ENCODE measurements at places on chromosomes 11 and 22.

DNA sequence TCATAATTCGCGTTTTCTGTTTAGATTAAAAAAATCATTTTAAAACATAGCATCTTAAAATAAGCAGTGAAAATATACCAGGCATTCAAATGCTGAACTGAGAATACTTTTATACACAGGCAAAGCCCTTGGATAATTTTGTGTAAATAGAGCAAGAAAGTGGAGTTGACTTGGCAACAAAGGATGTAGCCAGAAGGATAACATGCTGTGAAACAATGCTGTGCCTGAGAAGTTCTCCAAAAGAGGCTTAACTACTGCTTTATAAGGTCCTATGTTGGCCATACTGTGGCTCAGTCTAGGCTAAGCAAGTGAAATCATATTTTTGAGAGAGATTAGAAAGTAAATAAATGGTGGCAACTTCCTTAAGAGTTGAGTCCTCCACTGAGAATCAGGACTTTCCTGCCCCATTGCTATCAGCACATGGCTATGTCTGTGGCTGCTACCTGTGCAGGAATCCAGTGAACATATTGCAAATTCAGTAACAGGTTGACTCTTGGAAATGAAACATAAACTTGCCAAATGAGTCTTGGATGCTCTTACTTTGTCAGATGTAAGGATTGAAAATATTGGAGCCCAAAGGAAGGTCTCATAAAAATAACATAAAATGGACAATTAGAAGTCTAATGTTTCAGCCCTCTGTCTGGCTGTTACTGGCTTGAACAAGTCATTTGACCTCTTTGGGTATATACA, 448.9 kb downstream of the LRRC4C start:
- no peak for DNase-seq

- DNase-seq = no peak
Observed at GRCh38 chr11:27216270-27217149, 146.5 kb downstream of the CCDC34 start.

- DNase-seq = no peak
Observed at GRCh38 chr11:32659672-32660071, 76.0 kb downstream of the EIF3M start.

DNA sequence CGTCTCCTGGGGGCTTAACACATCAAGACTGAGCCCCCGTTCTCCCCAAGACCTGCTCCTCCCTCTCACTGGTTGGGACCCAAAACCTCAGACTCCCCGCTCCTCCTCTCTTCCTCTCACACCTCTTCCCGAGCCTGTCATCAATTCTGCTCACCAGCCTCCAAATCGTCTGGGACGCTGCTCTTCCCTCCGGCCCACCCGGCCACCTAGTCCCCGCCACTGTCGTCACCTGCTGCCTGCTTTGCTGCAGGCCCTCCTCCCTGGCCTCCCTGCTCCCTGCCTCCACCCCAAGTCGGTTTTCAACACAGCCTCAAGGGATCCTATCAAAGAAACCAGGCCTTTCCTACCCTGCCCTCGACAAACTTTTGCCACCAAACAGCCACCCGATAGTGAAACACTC, 3.1 kb downstream of the MFNG start:
- no peak for DNase-seq

DNA sequence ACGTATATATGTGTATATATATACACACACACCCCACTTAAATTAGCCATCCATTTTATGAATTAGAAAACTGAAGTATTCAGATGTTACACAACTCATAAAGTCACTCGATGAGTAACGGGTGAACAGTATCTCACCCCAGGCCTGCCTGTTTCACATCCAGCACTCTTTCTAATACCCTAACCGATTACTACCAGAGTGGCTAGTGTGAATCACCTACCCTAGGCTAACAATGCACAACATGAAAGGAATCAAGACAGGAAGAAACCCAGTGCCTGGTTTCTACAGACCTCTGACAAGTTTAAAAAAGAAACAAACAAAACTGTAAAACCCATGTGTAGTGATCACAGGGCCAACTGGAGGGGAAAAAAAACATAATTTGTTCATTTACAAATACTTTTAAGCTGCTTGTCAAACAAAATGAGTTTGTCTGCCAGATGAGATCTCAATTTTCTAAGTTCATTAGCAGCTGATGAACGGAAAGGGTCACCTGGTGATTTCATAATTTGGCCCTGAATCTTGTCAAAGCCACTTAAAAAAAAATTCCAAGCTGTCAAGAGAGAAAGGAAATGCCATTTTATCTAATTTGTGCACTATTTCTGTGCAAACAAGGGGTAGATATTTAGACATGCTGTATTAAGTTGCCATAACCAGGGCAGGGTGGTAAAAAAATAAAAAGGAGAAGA, 134.8 kb downstream of the LARGE1 start:
- DNase-seq = no peak

- DNase-seq = no peak
Observed at GRCh38 chr11:118373871-118374270, 14.5 kb downstream of the UBE4A start.

- peak; percentile 31 for DNase-seq
Observed at GRCh38 chr11:57251491-57252104, 14.5 kb upstream of the APLNR start.

DNA sequence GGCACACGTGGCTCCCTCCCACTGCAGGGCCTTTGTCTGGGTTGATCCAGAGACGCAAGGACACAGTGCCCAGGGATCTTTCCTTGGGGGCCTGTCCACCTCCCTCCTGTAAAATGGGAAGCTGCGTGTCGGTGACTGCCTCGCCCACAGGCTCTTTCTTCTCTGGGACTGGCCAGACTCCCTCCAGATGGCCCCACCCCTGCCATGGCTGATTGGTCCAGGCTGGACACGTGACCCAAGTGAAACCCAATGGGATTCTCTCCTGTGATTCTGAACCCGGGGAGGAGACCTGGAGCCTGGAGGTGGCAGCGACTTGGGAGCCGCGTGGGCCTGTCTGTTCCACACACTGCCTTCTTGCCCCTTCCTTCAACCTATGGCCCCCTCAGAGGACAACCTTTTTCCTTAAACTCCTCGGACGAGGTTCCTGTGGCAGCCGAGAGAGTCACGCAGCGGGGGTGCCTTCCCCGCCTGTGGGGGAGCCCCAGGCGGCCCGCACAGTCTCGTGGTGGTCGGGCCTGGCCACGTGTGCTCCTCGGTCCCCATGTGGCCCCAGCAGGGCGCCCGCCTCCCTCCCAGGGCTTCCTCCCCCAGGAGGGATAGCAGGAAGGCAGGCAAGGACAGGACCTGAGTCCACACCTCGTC, 12.4 kb upstream of the MPPED1 start:
- DNase-seq = no peak

- DNase-seq = no peak
Observed at GRCh38 chr11:119964136-119965025, 173.5 kb downstream of the TRIM29 start.

- DNase-seq = no peak
Observed at GRCh38 chr22:44704159-44705021, 2.4 kb downstream of the PRR5 start.

- no peak for DNase-seq
Observed at GRCh38 chr11:35040221-35040942, 98.6 kb upstream of the CD44 start.

GRCh38 chr11:783581-784015, 6.3 kb downstream of the CEND1 start:
- DNase-seq = peak; percentile 71

DNA sequence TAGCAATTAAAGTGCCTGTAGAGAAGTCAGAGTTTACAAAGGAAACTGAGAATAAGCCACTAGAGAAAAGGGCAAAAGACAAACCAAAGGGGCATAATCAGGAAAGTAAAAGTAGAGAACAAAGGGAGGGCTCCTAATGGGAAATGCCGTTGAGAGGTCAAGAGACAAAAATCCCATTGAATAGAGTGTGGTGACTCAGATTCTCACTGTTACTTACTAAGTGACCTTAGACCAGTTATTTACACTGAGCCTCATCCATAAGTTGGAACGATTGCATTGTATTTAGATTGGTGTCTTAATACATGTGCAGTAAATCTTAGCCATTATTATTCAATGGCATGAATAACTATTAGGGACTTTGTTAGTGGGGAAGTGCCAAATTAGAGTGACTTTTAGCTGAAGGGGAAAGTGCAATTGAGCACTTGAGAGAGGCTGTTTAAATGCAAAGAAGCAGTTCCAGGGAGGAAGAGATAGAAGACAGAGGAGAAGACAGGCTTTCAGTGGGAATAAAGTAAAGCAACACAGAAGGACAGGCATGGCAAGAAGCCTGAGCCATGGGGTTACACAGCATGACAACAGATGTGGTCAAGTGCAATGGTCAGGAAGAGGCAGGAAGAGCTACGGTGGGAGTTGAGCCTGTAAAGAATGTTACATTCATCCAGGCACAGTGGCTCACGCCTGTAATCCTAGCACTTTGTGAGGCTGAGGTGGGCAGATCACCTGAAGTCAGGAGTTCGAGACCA, 82.6 kb downstream of the UBASH3B start:
- DNase-seq = no peak

- no peak for DNase-seq
Observed at GRCh38 chr22:44764373-44764772, 12.0 kb downstream of the ARHGAP8 start.

- DNase-seq = no peak
Observed at GRCh38 chr11:22456993-22457762, 119.0 kb downstream of the SLC17A6 start.

DNA sequence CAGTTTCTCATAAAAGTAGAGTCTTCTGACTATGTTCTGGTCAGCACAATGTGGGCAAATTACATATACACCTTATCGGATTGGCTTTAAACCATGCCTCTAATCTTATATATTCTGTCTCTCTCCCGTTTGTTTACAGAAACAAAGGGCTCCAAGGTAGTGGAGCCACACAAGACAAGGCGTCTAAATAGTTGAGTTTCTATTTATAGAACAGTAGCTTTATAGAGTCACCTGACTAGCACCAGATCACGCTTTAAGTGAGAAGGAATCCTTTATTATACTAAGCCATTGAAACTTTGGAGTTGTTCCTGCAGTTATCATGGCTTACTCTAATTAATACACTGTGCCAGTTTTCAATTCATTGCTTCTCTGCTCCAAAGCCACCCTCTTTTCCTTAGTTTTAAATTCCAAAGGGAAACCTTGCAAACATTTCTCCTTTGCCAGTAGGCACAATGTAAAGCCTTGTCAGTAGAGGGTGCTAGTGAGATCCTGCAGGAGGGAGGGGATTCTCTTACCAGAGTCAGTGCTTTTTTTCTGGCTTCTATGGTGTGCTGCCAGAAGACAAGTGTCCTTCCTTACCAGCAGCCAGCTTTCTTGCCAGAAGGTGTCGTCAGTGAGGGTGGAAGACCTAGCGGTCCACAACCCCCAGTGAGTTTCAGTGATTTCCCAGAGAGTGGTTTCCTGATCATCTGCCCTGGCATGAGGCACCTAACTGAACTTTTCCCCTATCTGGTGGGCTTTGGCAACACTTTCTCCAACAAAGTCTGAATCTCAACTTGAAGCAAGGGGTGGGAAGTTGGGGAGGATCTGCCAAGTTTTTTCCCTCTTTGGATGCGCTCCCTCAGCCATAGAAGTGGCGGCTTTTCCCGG, 71.7 kb downstream of the RAB38 start:
- DNase-seq = peak; percentile 19
